NCI-H1105 treated with DMSO at 0.1 percent for 48 hours (cell line): ENCODE measurements at places on chromosomes 3 and 15.
A peak's percentile ranks its signal among the peaks of the same experiment; 100 is the strongest.

GRCh38 chr15:66901336-66902100 lies 163.9 kb upstream of the SMAD3 start:
- no peak for DNase-seq

- DNase-seq, result no peak
Observed at GRCh38 chr3:34012102-34012461, 213.7 kb downstream of the PDCD6IP start.

GRCh38 chr3:111481551-111481950 lies 60.4 kb upstream of the CD96 start:
- DNase-seq, result no peak

DNA sequence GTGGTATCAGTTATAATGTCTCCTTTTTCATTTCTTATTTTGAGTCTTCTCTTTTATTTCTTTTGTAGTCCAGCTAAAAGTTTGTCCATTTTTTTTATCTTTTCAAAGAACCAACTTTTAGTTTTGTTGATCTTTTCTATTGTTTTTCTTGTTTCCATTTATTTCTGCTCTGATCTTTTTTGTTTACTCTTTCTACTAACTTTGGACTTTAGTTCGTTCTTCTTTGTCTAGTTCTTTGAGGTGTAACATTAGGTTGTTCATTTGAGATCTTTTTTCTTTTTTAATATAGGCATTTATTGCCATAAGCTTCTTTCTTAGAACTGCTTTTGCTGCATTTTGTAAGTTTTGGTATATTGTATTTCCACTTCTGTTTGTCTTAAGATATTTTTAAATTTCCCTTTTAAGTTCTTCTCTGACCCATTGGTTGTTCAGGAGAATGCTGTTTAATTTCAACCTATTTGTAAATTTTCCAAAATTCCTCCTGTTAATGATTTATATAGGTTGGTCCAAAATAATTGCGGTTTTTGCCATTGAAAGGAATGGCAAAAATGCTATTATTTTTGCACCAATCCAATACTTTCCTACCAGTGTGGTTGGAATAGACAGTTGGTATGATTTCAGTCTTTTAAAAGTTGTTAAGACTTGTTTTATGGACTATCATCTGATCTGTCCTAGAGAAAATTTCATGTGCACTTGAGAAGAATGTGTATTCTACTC lies 51.2 kb downstream of the KAT2B start:
- no peak for DNase-seq

- DNase-seq, result no peak
Observed at GRCh38 chr3:187975561-187976364, 178.2 kb upstream of the LPP start.

DNA sequence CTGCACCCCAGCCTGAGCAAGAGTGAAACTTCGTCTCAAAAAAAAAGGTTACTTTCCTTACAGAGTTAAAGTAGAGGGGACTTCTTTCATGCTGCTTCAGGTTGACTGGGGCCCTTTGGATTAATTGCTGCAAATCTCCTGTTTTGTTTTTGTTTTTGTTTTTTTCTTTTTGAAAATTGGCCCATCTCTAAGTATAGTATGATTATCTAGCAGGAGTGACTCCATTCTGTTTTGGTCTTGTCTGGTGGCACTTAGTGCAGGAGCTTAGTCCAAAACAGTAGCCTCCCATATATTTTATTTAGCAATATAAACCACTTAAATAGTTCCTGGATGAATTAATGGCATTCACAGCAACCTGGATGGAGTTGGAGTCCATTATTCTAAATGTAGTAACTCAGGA lies 113.0 kb downstream of the RPL22L1 start:
- no peak for DNase-seq

GRCh38 chr3:45337839-45338470 lies 50.4 kb upstream of the LARS2 start:
- DNase-seq, result no peak

- no peak for DNase-seq
Observed at GRCh38 chr3:70247955-70248354, 64.5 kb downstream of the MDFIC2 start.

DNA sequence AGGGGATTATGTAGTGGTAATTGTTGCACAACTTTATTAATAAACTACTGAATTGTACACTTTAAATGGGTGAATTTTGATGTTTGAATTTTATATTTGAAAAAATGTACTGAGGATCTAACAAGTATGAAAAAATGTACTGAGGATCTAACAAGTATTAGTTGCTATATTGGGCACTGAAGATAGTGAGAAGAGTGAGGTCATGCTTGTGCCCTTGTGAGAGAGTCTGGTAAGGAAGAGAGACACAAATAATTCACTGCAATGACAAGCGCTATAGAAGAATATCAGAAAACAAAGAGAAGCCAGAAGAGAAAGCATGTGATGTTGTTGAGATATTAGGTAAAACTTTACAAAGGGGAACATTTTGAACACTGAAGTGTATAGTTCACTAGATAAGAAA lies 137.6 kb downstream of the DTWD1 start:
- DNase-seq, result no peak

DNA sequence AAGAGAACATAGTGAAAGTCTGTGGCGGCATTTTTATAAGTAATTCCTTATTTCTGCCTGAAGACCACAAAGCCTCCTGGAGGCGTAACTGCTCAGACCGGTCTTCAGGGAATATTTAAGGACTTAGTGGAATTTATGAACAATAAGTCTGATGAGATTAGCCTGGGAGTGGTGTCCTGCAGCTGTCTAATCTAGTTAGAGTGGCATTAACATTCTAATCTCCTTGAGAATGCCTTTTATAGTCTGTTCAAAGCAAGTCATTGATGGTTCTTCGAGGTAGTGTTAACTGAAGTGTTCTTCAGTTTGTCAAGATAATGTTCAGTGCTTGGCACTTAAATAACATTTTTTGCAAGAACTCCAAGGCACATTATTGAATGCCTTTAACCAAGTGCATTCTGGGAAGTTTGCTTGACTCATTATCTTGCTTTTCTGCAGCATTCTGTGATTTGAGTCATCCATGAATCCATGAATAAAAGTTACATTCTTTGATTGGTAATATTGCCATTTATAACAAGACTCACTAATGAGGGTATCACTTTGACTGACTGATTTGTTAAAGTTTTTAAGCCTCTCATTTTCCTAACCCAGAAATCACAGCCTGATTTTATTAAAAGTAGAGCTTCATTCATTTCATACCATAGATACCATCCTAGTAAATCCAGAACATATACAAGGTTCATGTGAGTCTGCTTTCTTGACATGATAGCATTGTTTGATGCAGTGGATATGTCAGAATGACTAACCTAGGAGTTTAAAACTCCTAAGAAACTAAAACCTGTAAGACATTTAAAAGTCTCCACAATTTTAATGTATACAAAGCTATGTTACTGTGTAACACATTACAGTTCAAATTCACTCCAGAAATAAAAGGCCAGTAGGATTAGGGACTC lies 12.5 kb downstream of the RBM5 start:
- no peak for DNase-seq

GRCh38 chr15:38086611-38087010 lies 152.2 kb downstream of the TMCO5A start:
- no peak for DNase-seq

- no peak for DNase-seq
Observed at GRCh38 chr15:48447657-48448056, 116.4 kb downstream of the DUT start.

DNA sequence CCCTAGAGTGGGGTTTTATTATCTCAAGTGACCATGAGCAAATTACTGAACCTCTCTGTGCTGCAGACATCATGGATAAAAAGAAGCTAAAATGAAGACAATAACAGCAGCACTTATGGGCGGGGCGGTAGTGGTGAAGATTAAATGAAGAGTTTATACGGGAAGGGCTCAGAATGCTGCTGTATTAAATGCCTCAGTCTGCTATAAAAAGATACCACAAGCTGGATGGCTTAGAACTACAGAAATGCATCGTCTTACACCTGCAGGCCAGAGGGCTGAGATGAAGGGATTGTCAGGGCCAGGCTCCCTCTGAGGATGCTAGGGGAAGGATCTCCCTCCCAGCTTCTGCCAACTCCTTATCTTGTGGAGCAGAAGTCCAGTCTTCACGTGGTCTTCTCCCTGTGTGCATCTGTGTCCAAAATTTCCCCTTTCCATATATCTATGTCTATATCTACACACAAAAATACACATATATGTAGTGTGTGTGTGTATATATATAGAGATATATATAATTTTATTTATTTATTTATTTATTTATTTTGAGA lies 2.9 kb downstream of the ALG1L2 start:
- no peak for DNase-seq

DNA sequence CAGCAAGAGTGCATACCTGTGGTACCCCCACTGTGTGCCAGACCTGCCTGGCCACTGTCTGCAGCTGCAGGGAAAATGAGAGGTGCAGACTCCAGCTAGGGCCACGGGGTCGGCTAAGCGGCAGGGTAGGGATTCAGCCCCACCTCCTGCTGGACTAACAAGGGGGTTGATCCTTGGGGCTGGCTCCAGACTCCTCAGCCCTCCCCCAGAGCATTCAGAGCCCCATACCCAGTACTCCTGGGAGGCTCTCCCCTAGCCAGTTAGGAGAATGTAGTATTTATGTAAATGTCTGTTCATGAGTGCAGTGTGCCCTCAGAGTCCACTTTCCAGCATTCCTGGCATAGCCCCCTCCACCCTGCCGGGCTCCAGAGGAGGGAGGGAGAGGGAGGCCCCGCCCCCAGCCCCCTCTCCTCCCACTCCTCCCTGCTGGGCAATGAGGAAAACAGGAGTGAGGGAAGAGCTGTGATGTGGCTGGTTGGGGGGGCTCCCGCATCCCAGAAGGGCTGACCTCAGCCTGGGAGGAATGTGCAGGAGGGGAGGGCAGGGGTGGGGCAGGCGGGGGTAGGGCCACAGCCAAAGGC lies 4.5 kb upstream of the SEMA3B start:
- DNase-seq, result peak; percentile 8

GRCh38 chr3:127800508-127800907 lies 21.8 kb downstream of the MGLL start:
- DNase-seq, result no peak

- DNase-seq, result peak; percentile 58
Observed at GRCh38 chr15:38217788-38218609, 34.6 kb upstream of the SPRED1 start.

DNA sequence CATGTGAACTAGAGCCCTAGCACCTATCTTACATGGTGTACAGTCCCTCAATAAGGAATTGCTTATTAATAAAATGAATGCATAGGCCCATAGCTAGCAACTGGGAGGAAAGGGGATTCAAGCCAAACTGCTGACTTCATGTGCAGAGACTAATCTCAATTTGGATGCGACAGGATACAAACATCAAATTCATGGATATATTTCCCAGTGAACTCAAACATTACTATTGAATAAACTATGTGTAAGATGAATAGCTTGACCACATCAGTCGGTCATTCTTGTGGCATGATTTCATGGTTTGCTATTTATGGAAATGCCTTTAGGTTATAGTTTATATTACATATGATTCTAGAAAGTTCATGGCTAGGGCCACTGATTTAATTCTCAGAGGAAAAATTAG lies 268.6 kb upstream of the SLITRK3 start:
- DNase-seq, result no peak

- DNase-seq, result no peak
Observed at GRCh38 chr3:39118079-39118478, 10.6 kb downstream of the TTC21A start.

GRCh38 chr3:28345690-28346089 lies 2.8 kb upstream of the ZCWPW2 start:
- no peak for DNase-seq

DNA sequence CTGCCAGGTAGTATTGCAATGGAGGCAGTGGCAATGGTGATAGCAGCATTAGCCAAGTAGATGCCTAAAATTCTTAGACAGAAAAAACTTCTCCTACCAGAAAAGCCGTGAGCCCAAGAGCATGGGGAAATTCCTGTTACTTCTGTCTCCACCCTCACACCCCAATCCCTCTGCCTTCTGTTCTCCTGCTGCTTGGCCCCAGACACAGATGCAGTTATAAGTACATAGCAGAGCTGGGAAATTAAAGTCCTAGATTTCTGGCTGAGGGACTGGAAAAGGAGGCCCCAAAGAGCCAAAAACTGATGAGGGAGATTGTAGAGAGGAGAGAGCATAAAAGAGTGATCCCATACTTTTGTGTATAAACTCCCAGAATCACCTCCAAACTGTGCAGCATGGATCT lies 166.9 kb downstream of the SMAD6 start:
- DNase-seq, result no peak

- no peak for DNase-seq
Observed at GRCh38 chr3:123019161-123019560, 8.4 kb downstream of the SEMA5B start.

- no peak for DNase-seq
Observed at GRCh38 chr3:14792691-14793121, 26.1 kb upstream of the FGD5 start.

DNA sequence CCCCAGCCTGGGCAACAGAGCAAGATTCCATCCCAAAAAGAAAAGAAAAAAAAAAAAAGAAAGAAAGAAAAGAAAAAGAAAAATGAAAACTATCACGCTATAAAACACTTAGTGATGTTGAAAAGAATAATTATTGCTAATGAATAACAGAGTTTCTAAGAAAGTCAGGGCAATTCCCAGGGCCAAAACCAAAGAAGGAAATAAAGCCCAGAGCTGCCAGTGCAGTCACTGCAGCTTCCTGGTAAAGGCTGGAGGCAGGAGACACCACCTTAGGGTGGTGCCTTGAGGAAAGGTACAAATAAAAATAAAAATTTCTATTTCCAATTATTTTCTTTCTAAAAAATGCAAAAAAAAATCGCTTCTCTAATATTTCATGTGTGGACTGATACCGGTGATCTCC lies 19.7 kb upstream of the UACA start:
- no peak for DNase-seq
